ENCODE measurements at places on chromosomes 1 and 21.

DNA sequence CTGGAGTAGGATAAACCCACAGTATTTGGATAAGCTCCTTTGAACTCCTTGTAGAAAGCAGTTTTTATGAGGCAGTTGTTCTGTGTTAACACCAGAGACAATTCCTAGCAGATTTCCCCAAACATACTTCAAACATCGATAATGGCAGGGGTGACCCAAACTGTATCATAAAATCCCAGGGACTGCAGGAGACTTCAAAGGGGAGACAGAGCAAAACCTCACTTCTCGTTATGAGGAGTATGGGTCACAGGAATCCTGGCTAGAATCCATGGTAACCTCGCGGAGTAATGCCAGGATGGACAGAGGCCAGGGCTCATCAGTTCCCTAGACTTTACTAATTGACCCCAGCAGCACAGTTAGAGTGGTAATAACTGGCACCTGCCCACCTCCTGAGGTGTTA, 148.0 kb downstream of the DHRS3 start:
- no peak for DNase-seq

DNA sequence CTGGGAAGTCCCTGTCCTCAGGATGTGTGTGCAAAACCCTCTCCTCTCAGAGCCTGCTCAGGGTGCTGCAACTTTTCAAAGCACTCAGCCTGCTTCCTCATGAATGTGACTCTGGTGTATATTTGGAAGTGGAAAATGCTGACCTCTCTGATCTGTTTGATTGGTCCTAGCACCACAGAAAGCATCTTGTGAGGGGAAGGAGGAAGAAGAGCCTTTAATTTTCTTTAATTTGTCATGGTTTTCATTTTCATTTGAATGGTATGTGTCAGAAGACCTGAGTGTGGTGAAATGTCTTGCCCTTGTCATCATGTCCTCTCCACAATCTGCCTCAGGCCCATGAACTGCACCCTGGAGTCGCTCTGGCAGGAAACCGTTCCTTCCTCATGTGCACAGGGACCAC, 383.5 kb downstream of the NTNG1 start:
- no peak for DNase-seq

GRCh38 chr1:29247044-29247443, 10.7 kb downstream of the PTPRU start:
- DNase-seq = no peak

- DNase-seq = no peak
Observed at GRCh38 chr1:64005801-64006200, 197.6 kb upstream of the UBE2U start.

GRCh38 chr1:78297836-78298235, 192.9 kb upstream of the PTGFR start:
- DNase-seq = no peak

DNA sequence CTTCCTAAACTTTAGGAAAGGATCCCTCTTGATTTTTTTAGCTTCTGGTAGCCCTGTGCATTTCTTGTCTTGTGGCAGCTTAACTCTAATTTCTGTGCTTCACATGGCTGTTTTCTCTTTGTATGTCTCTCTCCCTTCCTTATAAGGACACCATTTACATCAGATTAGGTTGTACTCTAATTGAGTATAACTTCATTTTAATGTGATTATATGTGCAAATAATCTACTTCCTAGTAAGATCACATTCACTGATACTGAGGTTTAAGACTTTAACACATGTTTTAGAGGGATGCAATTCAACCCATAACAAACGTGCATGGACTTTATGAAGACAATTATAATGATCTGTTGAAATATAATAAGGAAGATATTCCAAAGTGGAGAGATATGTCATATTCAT, 46.7 kb downstream of the RGS4 start:
- no peak for DNase-seq

DNA sequence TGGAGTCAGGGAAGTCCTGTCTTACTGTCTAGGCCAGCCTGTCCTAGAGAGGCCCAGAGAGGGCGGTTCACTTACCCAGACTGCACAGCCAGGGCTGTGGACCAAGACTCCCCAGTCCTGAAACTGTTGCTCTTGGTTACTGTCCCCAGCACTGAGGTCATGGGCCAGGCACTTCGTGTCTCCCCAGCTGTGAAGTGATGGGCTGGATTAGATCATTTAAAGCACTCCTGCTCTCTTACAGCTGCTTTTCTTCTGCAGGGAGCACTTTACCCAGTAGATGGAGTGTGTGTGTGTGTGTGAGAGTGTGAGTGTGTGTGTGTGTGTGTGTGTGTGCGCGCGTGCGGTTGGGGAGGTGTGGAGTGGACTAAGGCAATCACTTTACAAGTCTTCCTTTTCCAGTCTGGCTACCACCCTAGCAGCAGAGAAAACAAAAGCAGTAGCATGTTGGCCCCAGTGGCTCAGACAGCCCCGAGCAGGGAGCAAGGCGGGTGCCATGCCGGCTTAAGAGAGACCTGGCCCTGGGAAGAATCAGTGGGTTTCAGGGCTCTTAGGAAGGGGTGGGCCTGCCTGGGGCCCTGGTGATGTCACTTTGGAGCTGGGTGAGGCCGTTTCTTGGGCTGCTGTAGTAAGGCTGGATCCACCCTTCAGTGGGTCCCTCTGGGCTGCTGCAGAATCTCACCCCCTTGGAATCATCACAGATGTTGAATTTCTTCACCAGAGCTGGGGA, 2.4 kb downstream of the SPSB1 start:
- no peak for DNase-seq

GRCh38 chr1:77412069-77412819, 130.4 kb downstream of the AK5 start:
- no peak for DNase-seq

DNA sequence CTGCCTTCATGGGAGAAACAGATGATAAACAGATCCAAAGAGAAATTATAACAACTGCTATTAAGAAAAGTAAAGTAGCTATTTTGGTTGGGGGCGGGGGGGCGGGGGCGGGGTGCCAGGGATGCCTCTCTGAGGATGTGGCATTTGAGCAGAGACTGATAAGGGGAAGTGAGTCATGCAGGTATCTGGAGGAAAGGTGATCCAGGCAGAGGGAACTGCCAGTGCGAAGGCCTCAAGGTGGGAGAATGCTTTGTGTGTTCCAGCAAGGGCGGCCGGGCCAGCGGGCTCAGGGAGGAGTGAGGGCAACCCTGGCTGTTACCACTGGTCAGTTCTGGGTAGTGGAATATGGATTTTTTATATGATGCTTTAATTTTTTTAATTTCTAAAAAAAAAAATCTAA, 7.0 kb upstream of the TNFRSF1B start:
- DNase-seq = no peak

DNA sequence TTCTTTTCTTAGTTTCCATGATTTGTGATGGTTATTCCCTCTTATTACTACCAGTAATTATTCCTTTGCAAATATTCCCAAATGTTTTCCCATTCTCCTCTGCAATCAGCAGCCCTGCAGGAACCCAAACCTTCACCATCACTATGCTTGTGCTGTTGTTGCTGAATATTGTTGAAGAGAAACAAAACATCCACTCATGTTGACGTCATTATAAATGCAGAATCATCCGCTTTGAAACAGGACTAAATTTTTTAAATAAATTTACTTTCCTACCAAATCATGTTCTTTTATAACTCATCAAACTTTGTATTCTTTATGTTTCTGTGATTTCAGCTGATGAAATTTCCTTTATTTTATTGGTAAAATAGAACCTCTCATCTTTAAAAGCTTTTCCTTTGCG, 787.0 kb upstream of the B3GALT2 start:
- no peak for DNase-seq

DNA sequence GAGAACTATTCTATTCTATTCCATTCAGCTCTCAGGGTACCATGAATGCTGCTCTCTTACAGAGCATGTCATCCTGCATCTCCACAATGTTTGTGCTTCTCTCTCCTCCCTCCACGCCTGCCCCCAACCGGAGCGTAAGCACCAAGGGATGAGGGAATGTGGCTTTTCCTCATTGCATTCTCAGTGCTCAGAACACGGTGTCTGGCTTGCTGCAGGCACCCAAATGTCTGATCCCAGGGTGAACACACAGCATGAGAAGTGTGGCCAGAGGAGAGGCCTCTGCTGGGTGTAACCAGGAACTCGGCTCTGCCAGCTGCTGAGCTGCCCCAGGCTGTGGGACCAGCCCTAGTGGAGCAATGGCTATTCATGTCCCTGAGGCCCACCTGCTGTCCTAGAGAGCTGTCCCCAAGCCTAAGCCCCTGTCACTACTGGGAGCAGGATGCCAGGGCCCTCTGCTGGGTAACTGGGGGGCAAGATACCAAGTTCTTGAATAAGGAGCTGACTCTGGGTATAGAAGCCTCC, 38.3 kb downstream of the OLFML2B start:
- no peak for DNase-seq

DNA sequence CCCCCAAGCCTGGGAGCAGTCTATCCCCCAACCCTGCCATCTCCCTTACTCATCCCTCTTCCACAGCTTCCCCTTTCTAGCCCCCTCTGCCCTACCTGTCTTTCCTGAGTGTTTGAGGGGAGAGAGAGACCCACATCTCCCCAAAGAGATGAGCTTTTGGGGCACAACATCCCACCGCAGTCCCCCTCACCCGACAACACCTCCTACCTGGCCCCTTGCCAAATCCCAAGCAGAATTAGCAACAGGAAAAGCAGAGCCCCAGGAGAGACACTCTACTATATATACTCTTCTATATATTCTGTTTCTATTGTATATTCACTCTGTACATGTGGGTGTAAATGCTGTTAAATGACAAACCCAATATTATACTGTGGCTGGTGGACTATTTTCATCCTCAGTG, 9.9 kb upstream of the KCNC4 start:
- DNase-seq = no peak

DNA sequence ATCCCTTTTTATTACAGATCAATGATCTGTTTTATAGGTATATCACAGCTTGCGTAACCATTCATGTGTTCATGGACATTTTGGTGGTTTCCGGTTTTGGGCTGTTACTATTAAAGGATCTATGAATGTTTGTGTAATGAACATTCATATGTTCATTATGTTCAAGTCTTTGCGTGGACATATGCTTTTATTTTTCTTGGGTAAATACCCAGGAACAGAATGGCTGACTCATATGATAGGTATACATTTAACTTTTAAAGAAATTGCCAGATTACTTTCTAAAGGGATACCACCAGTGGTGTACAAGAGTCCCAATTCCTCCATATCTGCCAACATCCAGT, 73.7 kb downstream of the SPATA46 start:
- no peak for DNase-seq

DNA sequence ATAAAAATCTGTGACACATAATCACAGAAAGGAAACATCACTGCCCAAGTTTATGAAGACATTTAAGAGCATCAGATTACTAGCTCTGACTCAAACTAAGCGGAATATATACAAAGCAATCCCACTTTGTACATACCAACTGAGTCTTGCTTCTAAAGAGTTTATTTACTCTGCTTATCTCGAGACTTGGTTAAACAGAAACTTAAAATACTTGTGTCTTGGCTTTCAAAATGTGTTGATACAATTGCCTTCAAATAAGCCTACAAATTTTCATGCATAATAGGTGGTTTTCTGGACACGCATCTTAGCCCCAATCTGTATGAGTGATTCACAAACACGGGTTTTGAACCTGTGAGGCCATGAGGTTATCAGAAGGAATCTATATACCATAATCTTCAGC, 21.0 kb downstream of the CD160 start:
- no peak for DNase-seq

GRCh38 chr1:6384962-6385361, 8.6 kb downstream of the ACOT7 start:
- DNase-seq = no peak

DNA sequence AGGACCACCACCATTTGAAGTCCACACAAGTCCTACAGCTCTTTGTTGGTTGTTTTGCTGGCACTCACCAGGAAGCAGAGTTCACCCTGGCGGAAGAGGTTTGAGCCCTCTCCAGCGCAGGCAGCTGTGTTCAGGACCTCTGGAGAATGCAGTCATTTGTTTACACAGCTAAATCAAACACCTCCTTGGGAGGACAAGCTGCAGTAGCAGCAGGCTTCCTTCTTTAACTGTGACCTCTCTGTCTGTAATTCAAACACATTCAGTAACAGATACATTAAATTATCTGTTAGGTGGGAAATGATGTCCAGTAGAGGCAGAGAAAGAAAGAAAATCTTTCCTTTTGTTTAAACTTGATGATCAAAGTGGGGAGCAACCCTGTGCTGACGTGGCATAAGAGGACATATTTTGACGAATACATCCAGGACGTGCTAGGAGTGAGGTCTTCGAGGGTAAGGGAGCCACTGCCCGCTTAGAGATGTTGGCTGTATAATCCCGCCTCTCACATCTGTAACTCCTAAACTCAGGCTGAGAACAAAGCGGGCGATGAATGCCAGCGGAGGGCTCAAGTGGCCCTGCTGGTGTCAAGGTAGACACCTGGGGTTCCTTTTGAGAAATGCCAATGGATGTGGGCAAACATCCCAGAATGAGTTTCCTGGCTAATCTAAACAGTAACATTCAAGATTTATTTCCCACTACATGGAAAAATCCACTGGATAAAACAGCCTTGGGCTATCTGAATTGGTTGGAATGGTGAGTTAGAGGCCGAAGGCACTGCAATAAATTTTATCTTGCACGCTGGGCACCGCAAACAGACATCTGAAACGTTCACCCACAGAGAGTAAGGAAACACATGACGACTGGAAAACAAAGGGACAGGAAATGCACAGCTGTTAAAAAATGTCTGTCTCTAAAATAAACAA, 51.7 kb downstream of the ABCA4 start:
- no peak for DNase-seq

DNA sequence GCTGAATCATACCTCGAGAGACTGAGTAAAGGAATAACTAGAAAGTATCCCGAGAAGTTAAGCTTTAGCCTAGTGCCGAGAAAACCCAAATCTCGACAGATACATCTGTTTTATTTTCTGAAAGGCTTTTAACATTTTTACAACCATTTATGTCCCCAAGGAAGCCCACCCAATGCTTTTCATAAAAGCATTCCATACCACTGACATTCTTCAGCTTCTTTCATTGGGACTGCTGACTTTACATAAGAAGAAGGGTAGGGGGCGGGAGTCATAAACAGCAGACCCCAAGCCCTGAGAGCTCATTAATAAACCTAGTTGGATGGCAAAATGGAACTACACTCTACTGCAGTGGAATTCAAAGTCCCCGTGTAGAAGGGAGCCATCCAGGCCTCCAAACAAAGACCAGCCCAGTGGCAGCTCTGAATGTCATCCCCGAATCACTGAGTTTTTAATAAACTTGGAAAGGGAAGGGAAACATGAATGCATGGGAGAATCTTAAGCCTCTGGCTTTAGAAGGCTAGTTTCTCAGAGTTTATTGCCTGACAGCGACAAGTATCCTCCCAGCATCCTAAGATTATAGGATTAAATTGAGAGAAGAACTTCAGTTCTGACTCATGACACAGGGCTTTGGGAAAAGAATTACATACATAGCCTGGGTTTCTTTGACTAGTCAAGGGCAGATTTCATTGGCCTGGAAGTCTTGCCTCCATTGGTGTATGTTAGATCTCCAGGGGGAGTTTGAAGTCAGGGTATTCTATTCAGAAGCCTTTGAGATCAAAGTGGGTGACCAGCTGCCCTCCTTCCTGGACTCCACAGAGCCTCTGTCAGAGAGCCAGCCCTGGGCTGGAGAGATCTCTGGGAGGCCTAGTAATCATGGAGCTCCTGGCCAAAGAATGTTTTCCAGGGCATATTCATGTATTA, 3.7 kb downstream of the ATF3 start:
- no peak for DNase-seq
